Iris pigment epithelial cell (primary cell): ENCODE measurements at places on chromosomes 12 and 14.

- DNase-seq = no peak
Observed at GRCh38 chr14:45868377-45868776, 615.4 kb upstream of the MIS18BP1 start.

DNA sequence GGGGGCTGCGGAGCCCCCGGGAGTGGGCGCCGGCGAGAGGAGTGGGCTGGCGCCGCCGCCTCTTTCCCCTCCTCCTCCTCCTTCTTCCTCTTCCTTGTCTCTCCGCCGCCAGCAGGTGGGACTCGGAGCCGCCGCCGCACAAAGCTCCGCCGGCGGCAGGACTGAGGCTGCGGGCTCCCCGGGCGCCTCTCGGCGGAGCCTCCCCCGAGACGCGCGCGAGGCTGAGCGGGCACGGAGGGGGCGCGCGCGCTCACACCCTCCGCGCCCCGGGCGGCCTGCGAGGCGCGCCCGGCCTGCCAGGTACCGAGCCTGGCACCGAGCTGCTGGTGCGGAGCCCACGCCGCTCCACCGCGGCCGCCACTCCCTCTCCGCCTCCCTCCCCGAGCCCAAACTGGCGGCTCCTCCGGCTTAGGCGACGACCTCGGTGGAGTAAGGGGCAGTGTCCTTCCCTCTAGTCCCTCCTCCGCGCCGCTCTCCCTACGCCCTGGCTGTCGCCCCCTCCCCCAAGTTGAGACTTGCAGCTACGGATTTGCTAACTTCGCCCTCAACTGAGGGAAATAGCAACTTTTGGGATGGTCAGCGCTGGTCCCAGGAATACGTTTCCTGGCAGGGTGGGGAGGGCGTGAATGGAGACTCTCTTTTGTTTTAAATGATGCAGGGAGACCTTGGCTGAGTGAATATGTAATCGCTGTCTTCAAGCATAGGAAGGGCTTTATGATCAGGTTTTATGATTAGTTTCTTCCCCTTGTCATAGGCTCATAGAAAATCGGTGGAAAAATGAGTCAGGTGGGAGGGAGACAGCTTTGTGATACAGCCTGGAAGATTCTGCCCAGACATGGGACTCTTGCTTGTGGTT is 199.5 kb upstream of the CAND1 start:
- DNase-seq = no peak

GRCh38 chr12:8742501-8742900 is 44.7 kb downstream of the RIMKLB start:
- DNase-seq = peak; percentile 61

- no peak for DNase-seq
Observed at GRCh38 chr12:104657726-104658484, 201.2 kb downstream of the CHST11 start.

DNA sequence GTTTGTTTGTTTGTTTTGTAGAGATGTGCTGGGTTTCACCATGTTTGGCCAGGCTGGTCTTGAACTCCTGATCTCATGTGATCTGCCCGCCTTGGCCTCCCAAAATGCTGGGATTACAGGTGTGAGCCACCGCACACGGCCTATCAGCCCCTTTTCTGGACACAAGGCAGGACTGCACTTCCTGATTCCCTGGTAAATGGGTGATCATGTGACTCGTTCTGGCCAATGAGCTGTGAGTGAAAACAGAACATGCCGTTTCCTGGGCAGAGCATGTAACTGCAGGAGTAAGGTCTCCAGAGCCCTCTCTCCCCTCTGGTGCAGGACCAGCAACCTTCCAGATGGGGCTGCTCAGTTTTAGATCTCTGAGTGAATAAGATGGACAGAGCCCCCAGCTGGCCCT is 92.7 kb downstream of the ITPK1 start:
- peak; percentile 22 for DNase-seq
